Activated T-cell treated with anti-CD3 and anti-CD28 coated beads for 24 hours (primary cell): ENCODE measurements at places on chromosomes 7 and 10.

- DNase-seq = peak; percentile 64
These were observed 24.8 kb downstream of the AGAP3 start for GRCh38 chr7:151110941-151111645.

DNA sequence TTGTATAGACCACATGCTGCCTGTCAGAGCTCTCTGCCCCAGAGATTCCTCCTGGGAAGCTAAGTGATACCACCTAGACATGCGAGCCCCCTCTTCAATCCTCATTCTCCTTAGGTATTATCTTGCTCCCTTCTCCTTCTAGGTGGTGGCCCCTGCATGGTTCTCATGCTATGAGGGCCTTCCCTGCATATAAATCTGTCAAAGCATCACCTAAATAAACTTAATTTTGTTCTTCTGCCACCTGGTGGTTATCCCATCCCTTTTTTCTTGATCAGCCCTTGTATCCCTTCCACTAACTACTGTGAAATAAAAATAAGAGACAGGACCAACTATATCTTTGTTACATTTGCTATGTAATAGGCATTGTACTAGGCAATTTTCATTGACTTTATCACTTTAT, 242.1 kb downstream of the CDC14C start:
- DNase-seq = no peak

GRCh38 chr10:13115832-13116803, 16.2 kb downstream of the OPTN start:
- DNase-seq = no peak

DNA sequence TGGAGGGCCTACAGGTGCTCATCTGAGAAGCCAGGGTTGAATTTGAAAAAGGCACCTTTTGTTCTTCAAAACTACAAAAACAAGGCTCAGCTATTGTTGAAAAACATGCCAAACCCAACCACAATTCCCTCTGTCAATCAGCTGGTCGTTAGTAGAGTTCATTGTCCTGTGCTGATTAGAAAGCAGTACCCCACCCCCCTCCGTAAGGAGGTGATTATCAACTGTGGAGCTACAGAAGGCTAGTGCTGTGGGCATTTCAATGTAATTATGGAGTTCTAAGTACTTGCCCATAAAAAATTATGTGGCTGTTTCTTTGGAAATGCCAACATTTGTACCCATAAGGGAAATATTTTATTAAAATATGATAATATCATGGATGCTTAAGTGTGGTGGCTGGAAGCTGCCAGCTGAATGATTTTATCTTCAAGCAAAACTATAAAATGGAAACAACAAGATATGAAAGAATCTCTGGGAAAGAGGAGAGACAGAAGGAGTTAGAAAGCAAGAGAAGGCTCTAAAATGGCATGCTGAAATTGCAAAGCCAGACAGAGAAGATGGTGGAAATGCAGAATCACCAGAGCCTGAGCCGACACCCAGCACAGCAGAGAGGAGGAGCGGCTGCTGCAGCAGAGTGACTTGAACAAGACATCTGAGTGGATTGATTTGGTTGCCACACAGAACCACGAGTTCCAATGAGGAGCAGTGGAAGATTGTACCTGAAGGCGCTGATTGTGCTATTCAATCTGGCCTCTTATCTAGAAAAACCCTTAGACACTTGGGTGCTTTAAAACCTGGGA, 179.5 kb upstream of the LRGUK start:
- no peak for DNase-seq

- DNase-seq = no peak
These were observed 2.2 kb upstream of the DLX5 start for GRCh38 chr7:97026715-97027426.

DNA sequence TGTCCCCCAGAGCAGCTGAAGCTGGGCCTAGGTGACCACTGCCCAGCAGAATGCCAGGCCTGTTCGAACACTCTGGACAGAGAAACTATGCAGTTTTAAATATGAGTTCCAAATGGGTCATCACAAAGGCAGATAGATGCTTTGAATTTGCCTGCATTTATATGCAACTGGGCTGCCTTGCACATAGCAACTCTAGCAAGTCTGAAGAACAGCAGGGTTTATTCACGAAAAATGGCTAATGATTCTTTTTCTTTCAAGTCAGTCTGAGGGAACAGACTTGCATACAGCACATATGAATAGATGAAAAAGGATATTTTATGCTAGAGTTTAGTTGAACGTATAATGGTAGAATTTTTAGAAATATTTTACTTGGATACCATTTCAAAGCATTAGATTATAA, 68.5 kb downstream of the SLC35B4 start:
- no peak for DNase-seq

DNA sequence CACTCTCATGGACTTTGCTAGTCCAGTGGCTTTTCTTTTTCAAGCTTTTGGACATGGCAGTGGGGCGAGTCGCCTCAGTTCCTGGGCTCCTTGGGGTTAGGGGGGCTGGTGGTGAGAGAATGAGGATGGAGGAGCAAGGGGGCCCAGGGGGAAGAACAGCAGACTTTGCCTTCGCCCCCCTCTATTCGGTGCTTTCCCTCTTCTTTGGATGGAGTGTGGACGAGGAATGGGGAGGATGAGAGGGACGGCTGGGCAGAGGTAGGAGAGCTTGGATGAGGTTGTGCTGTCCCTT, 255 bp downstream of the MAGI2 start:
- no peak for DNase-seq

- DNase-seq = no peak
These were observed 165.5 kb downstream of the PKD1L1 start for GRCh38 chr7:47782792-47783191.

DNA sequence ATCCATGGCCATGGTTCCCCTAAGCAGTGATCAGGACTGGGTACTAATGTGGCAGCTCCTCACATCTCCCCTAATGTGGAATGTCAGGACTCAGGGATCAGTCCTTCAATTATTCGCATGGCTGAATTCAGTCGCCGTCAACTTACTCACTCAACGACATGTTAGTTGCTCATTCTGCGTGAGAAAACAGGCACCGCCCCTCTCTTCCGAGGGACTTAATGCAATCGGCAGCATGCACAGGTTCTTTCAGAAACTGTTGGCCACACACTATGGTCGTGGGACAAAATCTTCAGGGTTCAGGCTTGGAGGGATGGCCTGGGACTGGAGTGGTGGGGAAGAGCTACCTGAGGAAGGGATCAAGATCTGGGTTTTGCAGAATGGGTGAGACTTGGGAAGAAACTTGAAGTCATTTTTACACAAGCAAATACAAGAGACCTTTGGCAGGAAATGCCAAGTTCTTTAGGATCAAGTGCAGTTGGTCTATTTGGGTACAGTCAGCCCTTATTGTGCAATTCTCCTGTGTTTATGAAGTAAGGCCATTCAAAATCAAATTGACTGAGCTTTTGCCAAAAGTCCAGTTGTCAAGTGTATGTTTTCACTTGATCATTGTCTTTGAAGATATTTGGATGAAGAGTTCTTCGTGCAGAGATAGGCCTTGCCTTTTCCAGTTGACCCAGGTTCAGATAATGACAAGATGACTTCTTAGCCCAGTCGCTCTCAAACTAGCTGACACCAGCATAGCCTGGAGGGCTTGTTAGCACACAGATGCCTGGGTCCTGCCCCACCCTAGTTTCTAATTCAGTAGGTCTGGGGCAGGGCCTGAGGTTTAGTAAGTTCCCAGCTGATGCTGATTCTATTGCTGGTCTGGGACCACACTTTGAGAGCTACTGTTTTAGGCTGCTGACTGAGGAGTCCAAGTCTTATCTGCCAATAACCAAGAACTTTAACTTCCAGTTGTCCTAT, 48.5 kb downstream of the LRRC18 start:
- DNase-seq = no peak

GRCh38 chr10:132194726-132195125, 8.0 kb downstream of the DPYSL4 start:
- DNase-seq = no peak

DNA sequence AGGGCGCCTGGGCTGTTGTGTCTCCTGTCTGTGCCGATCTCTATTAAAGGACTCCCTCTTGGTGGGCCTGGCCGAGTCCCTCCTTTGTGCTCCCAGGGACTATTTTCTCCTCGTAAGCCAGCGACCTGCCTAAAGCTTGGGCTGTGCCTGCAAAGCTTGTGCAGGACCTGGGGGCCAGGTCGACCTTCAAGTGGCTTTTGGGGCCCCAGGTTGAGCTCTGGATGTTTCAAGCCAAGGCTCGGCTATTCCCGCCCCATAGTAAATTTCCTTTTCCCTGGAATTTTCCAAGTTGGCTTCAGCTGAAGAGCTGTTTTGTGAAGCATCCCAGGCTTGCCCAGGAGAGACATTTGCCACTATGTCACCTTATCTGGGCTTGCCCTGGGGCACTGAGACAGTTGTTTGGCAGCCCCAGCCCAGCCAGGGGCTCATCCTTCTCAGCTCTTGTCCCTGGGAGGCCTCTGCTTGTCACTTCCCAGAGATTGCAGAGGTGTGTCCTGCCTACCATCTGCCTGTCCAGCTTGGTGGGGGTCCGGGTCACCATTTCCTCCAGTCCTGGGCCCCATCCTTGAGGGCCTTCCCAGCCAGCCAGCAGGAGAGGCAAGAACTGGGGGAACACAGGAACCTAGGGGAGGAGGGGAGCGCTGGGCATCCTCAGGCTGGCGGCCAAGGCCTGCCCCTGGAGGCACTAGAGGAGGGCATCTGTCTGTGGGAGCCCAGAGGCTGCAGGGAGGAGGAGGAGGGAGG, 20.2 kb downstream of the ZMIZ2 start:
- DNase-seq = no peak

- DNase-seq = no peak
These were observed 1.1 kb upstream of the CAMK2B start for GRCh38 chr7:44326261-44327125.

DNA sequence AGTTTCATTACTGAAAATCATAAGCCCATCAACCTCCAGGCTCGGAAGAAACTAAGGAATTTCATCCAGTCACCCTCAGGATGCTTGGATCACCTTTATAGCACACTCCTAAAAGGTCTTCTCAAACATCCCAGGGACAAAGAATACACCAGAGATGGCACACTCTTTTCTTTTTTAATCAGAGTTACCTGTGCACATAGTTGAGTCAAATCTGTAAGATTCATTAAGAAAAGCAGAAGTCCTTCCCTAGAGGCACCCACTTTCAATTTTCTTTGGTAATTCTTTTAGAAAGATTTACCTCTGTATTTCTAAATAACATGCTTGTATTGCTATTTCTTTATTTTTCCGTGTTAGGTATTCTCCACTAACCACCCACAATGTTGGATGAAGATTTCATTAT, 50.6 kb upstream of the IL6 start:
- no peak for DNase-seq

GRCh38 chr10:67550838-67551402, 145.1 kb downstream of the CTNNA3 start:
- DNase-seq = no peak

- DNase-seq = no peak
These were observed 30.4 kb downstream of the STK32C start for GRCh38 chr10:132277311-132277741.

GRCh38 chr7:122306320-122307227, 2.0 kb upstream of the FEZF1 start:
- DNase-seq = no peak
